Fibroblast of skin of scalp (primary cell): ENCODE measurements at places on chromosomes 2 and 18.

- no peak for DNase-seq
These were observed 16.4 kb downstream of the TCF23 start for GRCh38 chr2:27164960-27165763.

DNA sequence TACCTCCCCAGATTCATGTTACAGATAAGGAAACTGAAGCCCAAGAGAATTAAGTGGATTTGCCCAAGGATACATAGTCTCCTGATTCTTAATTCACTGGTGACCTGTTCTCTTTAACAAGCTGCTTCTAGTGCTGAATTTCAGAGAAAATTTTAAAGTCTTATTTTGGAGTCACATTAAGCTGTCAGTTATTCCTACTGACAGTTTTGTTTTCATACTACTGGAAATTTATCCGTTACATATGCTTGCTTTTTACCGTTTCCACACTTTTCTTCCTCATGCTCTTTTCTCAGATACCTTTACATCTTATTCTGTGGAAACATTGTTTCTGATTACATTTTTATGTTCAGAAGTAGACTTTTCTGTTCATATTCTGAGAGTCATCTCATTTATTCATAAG, 1.3 kb downstream of the MOB4 start:
- no peak for DNase-seq

- peak; percentile 65 for DNase-seq
These were observed 83.8 kb downstream of the VIT start for GRCh38 chr2:36780231-36780839.

DNA sequence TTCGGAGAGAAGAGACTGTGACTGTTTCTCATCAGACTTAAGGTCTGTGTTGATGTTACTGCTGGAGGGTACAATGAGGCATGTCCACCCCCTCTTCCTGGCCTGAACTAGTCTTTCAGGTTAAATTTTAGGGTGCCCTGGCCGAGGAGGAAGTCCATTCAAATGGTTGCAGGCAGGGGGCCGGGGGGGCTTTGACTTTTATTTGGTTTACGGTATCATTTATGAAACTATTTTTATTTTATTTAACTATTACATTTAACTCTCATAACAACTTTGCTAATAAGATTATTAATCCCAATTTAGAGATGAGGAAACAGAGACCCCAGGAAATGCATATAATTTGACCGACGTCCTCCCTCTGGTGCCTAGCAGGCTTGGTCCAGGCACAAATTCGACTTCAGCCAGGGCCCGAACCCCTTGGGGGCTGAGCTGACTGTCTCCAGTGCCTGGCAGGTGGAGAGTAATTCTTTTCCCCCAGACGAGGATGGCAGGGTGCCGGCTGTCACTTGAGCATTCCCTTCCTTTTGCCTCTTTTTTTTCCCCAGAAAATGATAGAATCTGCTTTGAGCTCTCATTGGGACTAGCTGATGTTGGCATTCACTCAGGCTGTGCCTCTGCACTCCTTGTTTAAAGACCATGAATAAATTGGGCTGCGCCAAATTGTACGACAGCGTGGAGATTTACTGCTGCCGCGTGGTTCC, 255.3 kb upstream of the SALL3 start:
- DNase-seq, result no peak

- DNase-seq, result no peak
These were observed 54.5 kb downstream of the MOCOS start for GRCh38 chr18:36241831-36242230.

DNA sequence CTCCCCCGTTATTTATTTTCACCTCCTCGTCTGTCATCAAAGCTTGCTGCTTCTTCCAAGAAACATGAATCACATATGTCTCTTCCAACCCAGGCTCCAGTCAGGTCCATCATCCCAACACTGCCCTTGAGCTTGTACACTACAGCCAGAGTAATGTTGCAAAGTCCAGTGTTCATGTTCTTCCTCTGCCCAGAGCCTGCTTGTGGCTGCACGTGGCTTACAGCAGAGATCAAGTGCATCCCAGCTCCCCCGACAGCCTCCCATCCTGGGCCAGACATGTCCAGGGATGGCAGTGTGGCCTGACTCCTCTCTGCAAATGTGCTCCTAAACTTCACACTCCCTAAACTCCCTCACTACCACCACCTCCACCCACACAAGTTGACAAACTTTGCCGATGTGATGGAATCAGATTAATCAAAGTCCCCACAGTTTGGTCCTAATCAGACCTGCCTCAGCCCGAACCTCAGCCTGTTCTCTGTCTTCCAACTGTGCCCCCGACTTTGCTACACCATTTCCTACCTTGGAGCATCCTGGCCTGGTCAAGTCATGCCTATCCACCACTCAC, 54.2 kb upstream of the MAPRE3 start:
- DNase-seq, result no peak
